ENCODE measurements at places on chromosomes 16 and 17.

GRCh38 chr16:19753815-19754643 is 36.0 kb downstream of the IQCK start:
- DNase-seq = no peak

- DNase-seq = no peak
Measured at GRCh38 chr17:27247071-27247957, 46.6 kb upstream of the WSB1 start.

DNA sequence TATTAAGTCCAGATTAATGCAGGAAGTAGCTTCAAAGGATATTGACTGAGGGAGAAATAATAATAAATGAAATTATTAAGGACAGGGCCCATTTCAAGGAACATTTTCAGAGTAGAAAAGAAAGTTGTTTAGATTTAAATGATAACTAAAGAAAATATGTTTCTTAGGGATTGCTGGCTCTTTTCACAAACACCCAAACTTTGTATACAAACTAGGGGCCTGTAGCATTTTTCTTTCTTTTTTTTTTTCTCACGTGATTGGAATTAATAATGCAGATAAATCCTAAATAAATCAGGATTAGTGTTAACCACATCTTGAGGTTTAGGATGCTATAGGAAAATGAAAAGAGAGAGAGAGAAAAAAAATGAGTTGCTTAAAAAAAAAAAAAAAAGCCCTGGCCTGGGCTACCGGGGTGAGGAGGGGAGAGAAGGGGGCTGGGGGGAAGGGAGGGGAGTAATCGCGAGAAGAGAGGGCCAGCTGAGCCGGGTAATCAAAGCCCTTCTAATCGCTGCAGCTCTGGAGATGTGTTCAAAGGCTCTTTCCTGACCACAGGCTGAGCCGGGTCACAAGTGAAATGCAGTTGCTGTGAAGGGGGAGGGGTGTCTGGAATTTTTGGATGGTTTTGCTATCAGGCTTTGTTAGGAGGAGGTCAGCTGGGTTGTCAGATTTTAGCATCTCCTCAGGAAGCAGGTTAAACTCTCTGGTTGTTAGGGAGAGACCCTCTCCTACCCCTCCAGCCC is 104.6 kb upstream of the ZFHX3 start:
- DNase-seq = no peak

DNA sequence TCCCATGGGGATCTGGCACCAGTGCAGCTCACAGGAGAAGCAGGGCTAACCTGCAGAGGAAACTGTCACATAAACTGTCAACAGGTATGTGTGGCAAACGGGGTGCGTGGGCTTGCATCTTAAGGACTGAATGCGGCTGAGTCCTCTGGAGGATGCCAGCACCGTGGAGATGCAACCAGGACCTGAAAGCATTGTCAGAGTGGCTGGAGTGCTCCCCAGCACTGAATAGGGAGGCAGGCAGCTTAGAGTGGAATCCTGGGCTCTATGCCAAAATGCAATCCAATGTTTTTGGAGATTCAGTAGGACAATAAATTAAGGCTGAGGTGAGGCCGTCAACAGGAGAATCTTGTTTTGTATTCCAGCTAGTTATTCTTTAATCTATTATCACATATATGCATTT is 21.3 kb upstream of the SALL1 start:
- DNase-seq = no peak

DNA sequence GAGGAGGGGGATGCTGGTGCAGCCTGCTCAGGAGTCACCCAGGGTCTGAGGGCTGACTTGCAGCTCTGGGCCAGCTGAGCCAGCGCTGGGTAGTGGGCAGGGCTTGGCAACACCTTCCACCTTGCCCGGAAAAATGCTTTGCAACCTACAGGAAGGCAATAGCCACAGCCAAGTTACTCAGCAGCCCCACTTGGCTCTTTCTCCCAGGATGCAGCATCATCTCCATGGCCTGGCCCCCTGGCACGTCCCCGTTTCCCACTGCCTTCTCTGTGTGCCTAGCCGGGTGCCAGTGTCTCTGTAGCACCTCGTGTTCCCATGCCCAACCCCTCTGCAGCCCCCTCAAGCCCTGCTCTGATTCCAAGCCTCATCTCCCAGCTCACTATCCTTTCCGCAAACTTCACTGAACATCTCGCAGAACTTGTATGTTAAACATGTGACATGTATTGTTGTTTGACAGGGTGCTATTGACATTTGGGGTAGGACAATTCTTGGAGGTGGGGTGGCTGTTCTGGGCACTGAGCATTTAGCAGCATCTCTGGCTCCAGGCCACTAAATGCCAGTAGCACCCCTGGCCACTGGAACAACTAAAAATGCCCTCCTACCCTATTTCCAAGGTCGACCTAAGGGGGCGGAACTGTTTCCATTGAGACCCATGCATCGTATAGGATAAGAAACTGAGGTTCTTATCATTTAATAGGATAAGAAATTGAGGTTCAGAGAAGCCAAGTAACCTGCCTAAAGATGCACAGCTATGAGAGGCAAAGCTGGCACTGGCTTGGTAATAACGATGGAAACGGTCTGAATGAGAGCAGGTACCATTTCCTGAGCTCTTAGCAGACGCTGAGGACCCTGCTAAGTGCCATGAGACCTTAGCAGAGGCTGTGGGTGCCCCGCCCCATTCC is 12.2 kb downstream of the DEXI start:
- DNase-seq = no peak

DNA sequence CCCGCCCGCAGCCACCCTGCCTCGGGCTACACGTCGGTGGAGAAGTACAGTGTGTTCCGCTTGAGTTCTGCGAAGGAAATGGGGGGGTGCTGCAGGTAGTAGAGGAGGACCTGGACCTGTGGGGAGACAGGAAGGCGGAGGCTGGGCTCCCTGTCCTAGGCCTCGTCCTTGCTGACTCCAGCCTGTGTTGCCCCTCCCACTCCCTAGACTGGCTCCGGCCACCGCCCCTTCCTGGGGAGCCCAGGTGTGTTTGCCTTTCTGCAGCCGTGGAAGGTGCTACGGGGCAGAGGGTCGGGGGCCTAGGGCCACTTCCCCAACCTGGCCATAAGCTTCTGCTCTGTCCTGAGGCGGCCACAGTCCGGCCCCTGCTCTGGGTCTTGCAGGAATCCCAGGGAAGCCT is 9.1 kb downstream of the TIMM22 start:
- DNase-seq = no peak

GRCh38 chr17:73697872-73698271 is 53.6 kb upstream of the SDK2 start:
- DNase-seq = no peak

- no peak for DNase-seq
Measured at GRCh38 chr16:9012848-9013507, 49.3 kb upstream of the USP7 start.

GRCh38 chr16:88810912-88811768 is 588 bp downstream of the APRT start:
- DNase-seq = peak; percentile 69

- no peak for DNase-seq
Measured at GRCh38 chr16:11310997-11311561, 29.9 kb upstream of the PRM1 start.

- DNase-seq = no peak
Measured at GRCh38 chr16:85626191-85626981, 13.3 kb downstream of the GSE1 start.

DNA sequence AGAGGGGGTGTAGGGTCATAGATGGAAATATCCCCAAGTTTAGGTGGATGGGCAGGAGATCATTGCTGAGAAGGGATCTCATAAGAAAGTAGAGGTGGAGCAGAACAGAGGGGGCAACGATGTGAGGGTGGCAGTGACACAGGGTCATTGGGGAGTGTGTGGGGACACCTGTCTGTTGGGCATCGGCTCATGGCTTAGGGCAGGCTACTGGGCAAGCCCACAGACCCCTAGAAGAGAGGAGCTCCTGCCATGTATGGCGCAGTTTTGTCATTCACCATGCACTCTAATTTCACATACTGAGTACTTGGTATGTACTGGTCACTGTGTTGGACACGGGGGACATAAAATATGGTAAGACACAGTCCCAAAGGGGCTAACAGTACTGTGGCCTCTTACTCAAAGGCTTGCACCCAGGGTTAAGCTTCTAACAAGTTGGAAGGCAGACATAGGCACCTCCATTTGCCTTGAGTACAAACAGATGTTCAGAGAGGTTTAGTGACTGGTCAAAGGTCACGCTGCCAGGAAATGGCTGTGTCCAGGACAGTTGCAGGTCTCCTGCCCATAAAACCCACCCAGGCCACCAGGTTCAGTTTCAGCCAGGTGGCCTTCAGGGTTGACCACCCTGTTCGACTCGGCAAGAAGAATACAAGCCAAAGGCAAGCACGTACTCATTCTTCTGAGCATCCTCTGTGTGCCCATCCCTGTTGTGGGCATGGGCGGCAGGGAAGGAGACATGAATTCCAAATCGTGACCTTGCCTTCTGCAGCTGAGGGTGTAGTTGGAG is 580.2 kb downstream of the KCNJ18 start:
- DNase-seq = no peak

- DNase-seq = no peak
Measured at GRCh38 chr16:23786964-23787561, 32.2 kb downstream of the CHP2 start.

All from nucleus accumbens (tissue), 56 donors.